HFFc6 (cell line): ENCODE measurements at places on chromosomes 11 and 22. TPM values are rescaled to one million over a fixed set of nuclear protein-coding genes. Genes with fewer than 3 reads are reported as not detected.

Gene MIAT
- 0.37 and 0.80 TPM in 2 replicates for total RNA-seq

Gene CD59
- total RNA-seq: 1,095 and 1,327 TPM in 2 replicates

- no peak overlapping the region for H3K27ac ChIP-seq
- no peak overlapping the region for H3K4me3 ChIP-seq
- peaks cover 24% of the 10 kb centered on the region for H3K4me1 ChIP-seq
- H3K36me3 ChIP-seq: no peaks in the 10 kb centered on the region
- no peak for DNase-seq
Observed at GRCh38 chr22:44357966-44358465, 45.3 kb upstream of the SHISAL1 start.

DNA sequence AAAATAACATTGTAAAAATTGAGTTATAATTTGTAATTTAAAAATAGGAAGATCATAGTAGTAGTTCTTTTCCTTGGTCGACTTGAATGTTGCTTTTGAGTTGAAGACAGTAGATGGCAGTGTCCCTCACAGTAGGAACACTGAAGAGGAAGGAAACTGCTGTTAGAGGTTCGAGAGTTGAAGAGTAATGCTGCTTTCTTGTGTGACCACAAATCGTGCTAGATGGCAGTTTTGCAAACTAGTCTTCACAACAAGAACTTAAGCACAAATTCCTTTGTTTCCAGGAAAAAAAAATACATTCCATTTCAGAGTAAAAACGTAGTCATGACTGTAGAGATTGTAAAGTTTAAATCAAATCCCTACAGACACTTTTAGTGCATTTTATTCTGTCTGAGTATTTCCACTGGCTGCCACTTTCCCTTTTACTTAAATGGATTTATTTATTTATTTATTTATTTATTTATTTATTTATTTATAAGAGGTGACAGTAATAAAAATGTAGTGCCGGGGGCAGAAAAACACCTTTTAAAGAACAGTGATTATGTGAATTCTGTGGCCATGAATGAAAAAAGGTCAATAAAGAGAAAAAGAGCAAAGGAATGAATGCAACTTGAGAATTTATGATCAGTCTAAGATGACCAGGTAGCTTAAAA lies 54.6 kb downstream of the SPECC1L start:
- H3K36me3 ChIP-seq: peaks cover 31% of the 10 kb centered on the region
- H3K27ac ChIP-seq: peak overlapping the region; percentile 21
- no peak overlapping the region for H3K4me3 ChIP-seq

- peaks cover 8% of the 10 kb centered on the region for H3K27me3 ChIP-seq
- H3K4me1 ChIP-seq: no peaks in the 10 kb centered on the region
- no peak overlapping the region for H3K27ac ChIP-seq
- H3K4me3 ChIP-seq: no peak overlapping the region
Observed at GRCh38 chr11:2156416-2157182, 4.4 kb downstream of the INS start.

Gene SEC14L3
- total RNA-seq: not detected in 3 replicates

- H3K4me3 ChIP-seq: peak overlapping the region; percentile 99
- H3K36me3 ChIP-seq: peaks cover 24% of the 10 kb centered on the region
- DNase-seq: peak; percentile 36
- H3K4me1 ChIP-seq: peaks cover 40% of the 10 kb centered on the region
- H3K27me3 ChIP-seq: no peaks in the 10 kb centered on the region
Observed at GRCh38 chr11:47553406-47553743, 443 bp upstream of the CELF1 start.

DNA sequence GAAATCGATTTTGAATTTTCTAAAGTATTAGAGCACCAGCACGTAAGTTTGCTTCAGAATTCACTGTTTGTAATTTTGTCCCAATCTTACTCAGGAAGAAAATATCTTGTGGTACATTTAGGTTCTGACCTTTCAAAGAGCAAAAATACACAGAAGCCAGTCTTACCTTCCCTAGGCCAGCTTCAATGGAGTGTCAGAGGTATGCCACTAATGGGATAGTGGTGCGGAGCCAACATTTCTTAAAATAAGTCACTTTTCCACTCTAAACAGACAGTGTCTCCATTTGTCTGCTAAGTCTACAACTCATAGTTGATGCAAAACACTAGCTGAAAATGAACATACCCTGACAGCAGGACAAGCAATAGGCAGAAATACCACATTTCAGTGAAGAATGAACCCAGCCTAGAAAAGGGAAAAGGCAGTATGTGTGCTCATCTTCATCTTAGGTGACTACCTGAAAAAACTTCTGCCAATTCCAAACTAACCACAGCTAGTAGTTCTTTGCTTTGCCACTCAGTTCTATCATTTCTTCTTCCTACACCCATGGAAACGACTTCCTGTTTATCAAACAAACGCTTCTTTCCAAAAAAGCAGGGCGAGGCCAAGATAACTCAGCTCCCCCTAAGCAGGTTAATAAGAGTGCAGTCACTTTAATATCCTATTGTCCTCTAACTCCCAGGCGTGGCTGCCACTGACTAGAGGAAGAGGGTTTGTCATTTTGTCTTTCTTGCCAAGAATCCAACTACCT lies 94.0 kb upstream of the APOA1 start:
- H3K27ac ChIP-seq: no peak overlapping the region
- H3K36me3 ChIP-seq: peaks cover 13% of the 10 kb centered on the region
- H3K4me1 ChIP-seq: peaks cover 30% of the 10 kb centered on the region
- DNase-seq: no peak
- H3K27me3 ChIP-seq: peaks cover 1% of the 10 kb centered on the region; the same call in 1 of the 2 replicates

Gene OR51E2
- total RNA-seq: 0.10 TPM in 1 of 3 replicates, not detected in the others

DNA sequence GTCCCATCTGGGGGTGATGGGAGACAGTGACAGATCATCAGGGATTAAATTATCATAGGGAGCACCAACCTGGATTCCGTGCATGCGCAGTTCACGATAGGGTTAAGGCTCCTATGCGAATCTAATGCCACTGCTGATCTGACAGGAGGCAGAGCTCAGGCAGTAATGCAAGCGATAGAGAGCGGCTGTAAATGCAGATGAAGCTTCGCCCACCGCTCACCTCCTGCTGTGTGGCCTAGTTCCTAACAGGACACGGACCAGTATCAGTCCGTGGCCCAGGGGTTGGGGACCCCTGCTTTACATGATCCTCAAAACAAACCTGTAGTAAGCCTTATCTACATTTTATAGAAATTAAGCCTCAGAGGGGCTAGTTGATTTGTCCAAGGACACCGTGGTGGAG lies 94.3 kb downstream of the TTC28 start:
- no peaks in the 10 kb centered on the region for H3K36me3 ChIP-seq
- DNase-seq: no peak
- peaks cover 26% of the 10 kb centered on the region for H3K4me1 ChIP-seq
- H3K27me3 ChIP-seq: no peaks in the 10 kb centered on the region

DNA sequence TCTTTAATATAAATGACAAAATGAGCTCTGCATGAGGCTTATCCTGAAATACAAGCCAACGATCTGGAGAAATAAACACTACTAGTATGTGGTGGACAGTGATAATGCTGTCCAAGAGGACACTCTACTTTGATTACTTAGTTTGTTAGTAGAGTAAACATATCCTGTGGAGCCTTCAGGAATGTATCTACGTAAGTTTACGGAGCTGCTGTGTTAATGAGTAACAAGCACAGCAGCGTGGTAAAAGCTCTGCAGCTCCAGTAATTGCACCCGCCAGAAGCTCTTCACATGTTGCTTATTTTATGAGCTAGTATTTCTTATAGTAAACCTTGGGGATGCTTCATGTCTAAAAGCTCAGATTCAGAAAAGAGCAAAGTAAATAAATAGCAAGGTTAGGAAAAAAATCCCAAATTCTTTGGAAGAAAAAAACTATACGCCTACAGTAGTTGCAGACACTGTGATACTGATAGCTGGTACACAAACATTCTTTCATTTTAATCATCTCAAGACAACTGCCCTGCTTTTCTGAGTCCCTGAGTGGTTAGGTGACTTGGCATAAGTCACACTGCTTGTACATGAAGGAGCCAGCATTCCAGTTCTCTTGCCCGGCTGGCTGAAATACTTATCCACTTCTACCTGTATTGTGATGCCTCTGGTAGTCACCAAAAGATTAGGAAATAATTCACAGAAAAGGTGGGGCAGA lies 32.7 kb upstream of the CCDC34 start:
- peak; percentile 30 for DNase-seq
- H3K27ac ChIP-seq: peak overlapping the region; percentile 9; the same call in 1 of the 2 replicates
- no peaks in the 10 kb centered on the region for H3K36me3 ChIP-seq
- no peaks in the 10 kb centered on the region for H3K27me3 ChIP-seq
- H3K4me1 ChIP-seq: peaks cover 54% of the 10 kb centered on the region

Gene APOBEC3G
- total RNA-seq: 2.0 to 7.0 TPM (median 3.3 TPM) in 3 replicates

- H3K4me1 ChIP-seq: no peaks in the 10 kb centered on the region
- no peak overlapping the region for H3K4me3 ChIP-seq
- no peaks in the 10 kb centered on the region for H3K36me3 ChIP-seq
Observed at GRCh38 chr22:33018232-33018864, 39.8 kb downstream of the SYN3 start.

Gene TRIM51
- total RNA-seq: not detected in 3 replicates

DNA sequence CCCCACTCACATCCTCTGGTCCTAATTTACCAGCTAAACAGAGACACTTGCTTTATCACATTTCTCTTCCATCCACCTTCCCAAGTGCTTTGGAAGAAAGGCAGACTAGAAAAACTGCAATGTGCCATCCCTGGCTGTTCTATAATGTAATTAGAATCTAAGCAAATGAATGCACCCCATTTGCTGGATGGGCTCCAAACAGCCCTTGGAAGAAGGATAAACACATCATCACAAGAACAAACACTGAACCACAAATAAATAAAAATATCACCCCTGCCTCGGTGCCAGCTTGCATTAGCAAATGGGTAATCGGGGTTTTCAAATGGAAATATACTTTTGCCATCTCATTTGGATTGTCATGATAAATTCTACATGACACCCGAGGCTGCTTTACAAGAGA lies 296.6 kb upstream of the ISX start:
- H3K27me3 ChIP-seq: no peaks in the 10 kb centered on the region
- no peak overlapping the region for H3K4me3 ChIP-seq
- no peaks in the 10 kb centered on the region; the same call in 1 of the 2 replicates for H3K36me3 ChIP-seq
